ENCODE measurements at places on chromosomes 2 and 18.

- DNase-seq: no peak
Observed at GRCh38 chr18:39238981-39239660, 1673.5 kb upstream of the CELF4 start.

GRCh38 chr2:128626760-128627511, 308.3 kb upstream of the HS6ST1 start:
- DNase-seq: no peak

DNA sequence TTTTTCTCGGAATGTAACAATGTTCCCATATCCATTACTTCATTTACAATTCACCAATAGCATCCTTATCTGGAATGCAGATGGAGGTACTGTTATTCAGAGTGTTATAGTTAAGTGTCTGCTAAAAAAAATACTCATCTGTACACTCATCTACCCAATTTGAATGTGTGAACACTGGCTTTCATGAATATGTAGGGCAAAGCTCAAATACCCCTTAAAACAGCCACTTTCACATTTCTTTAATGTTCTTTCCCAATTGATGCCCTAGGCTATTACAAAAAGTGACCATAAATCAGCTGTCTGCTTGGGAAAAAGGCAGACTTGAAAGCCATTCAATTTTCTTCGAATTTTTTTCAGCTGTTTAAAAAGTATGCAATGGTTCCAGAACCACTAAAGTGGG, 796.3 kb upstream of the FSHR start:
- no peak for DNase-seq

DNA sequence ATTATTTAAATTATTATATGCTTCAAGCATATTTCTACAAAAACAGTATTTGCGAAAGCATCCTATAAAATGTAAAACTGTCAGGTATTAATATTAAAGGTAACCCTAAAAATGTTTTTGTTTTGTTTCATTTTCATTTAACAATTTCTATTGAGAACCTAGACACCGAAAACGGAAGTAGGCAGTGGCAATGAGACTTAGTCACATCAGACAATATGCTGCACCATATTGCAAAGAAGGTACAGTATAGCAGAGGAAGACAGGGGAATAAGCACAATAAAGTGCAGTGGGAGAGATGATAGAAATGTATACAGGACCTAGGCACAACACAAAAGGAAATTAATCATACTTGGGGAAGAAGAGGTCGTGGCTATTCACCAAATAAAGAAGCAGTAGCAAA, 12.2 kb downstream of the SCN1A start:
- no peak for DNase-seq

DNA sequence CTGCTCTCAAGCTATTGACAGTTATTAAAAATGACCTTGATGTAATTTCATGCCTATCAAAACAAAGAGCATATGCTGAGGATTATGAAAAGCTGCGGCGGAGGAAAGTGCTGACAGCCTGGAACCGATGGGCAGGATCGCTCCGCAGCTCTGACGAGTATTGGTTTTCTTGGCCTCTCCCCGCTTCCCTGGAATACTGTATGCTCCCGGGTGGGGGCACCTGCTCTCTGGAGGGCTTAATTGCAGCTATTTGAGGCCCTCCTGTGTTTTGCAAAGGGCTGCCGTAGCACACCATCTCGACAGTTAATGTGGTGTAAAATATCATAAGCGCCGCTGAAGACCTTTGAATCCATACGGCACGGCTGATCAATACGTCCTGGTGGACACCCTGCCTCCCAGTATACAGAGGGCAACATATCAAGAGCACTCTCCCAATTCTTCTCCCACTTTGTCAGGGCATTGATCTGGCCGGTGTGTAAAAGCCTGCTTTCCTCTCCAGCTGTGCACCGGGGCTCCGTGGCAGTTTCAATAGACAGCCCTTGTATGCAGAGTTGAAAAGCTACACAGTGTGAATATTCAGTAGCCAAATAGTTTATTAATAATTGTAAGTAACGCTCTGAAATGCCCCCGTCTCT, 662.4 kb downstream of the GALR1 start:
- no peak for DNase-seq

DNA sequence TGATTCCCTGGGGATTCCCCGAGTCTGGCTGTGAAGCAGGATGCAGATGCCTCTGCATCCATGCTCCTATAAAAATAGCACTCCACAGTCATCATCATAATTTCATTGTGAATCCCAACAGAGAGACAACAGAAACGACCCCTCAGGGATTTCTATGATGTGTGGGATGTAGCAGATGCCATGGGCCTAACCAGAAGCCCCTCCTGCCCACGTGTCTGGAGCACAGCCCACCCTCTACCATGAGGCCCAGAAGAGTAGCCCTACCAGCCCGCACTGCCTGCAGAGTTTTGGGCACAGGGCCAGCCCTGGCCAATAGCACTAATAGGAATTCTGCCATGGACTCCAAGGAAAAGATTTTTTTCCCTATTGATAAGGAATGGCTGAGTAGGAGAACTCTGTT, 66.6 kb downstream of the GYPC start:
- no peak for DNase-seq

DNA sequence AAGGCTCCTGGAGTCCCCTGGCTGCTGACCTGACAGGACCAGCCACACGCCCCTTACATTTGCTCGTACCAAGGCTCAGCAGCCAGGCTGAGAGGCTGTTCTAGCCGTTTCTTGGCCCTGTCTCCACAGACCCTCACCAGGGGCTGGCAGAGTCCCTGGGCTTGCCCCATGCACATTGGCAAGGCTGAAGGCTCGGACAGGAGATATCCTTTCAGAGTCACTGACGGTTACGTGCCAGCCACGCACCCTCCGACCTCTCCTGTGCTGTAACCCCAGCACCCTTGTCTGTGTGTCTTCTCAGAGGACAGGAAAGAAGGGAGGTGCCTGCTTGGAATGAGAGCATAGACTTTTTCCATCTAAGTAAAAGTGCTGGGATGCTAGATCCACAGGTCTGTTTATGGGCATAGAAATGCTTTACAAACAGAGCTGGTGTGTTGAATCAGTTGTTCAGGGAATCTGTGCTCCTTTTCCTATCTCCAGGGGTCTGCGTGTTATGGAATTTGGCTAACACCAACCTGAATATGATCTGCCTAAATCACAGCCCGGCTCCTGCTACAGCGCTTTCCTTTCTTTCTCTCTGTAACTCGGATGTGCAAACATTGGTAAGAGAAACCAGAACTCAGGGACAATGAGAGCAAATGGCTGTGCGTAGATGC, 41.0 kb downstream of the COPS8 start:
- DNase-seq: no peak

Data from GM04504 (cell line).